ENCODE measurements at places on chromosomes 1 and 21. TPM values are rescaled to one million over a fixed set of nuclear protein-coding genes. Genes with fewer than 3 reads are reported as not detected.

- H3K27ac ChIP-seq, result peak overlapping the region; percentile 90
- H3K27me3 ChIP-seq, result no peaks in the 10 kb centered on the region
- H3K4me3 ChIP-seq, result peak overlapping the region; percentile 83
- no peaks in the 10 kb centered on the region for H3K36me3 ChIP-seq
- no peak for DNase-seq
These were observed 948 bp downstream of the PRUNE1 start for GRCh38 chr1:151009206-151009587.

Gene MRPL20
- 234 TPM for total RNA-seq

DNA sequence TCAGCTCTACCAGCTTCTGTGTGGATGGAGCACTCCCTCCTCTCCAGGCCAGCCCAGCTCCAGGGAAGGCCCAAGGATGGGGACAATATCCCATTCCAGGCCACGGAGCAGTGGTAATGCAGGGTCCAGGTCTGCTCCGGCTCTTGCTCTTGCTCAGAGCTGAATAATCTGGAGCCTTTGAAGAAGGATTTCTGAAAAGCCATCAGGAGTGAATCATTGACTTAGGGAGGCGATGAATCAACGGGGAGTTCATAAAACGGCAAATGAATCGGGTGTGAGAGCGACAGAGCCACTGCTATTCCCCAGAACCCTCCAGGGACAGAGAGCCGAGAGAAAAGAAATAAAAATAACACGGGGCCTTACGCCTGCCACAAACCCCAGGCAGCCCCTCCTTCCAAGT is 7.7 kb downstream of the POU3F1 start:
- H3K27me3 ChIP-seq, result peaks cover 9% of the 10 kb centered on the region
- H3K27ac ChIP-seq, result no peak overlapping the region

DNA sequence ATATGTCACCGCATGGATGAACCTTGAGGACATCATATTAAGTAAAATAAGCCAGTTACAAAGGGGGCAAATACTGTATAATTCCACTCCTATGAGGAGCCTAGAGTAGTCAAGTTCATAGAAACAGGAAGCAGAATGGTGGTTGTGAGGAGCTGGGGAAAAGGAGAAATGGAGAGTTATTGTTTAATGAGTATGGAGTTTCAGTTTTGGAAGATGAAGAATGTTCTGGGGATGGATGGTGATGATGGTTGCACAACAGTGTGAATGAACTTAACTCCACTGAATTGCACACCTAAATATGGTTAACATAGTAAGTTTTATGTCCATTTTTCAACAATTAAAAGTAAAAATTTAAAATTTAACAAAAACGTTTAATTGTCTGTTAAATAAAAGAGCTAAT is 220.9 kb upstream of the JUN start:
- H3K4me3 ChIP-seq, result no peak overlapping the region
- no peak overlapping the region for H3K27ac ChIP-seq
- H3K4me1 ChIP-seq, result peaks cover 14% of the 10 kb centered on the region
- DNase-seq, result no peak

GRCh38 chr1:16302709-16303627 is 49.3 kb downstream of the FBXO42 start:
- H3K27me3 ChIP-seq, result no peaks in the 10 kb centered on the region
- H3K27ac ChIP-seq, result no peak overlapping the region
- peaks cover 39% of the 10 kb centered on the region for H3K36me3 ChIP-seq
- no peaks in the 10 kb centered on the region for H3K4me1 ChIP-seq

DNA sequence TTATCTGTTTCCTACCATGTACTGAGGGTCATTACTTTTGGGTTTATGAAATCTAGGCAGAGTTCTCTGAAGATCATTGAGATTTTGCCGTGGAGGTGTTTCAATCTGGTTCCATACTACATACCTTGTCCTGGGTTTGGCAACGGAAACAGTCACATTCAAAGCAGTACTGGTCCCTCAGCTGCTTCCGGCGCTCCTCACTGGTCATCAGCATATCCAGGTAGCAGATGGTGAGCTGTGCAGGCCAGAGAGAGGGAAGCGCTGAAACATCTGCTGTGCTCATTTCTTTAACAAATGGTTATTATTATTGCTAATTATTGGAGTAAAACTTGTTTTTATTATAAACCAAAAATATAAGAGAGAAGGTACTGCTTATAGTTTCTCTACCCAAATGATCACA is 591.7 kb downstream of the SMYD3 start:
- no peaks in the 10 kb centered on the region for H3K4me1 ChIP-seq
- no peak overlapping the region for H3K4me3 ChIP-seq
- no peaks in the 10 kb centered on the region for H3K27me3 ChIP-seq
- DNase-seq, result no peak
- H3K36me3 ChIP-seq, result no peaks in the 10 kb centered on the region
- H3K27ac ChIP-seq, result no peak overlapping the region

- H3K36me3 ChIP-seq, result no peaks in the 10 kb centered on the region
- H3K4me3 ChIP-seq, result no peak overlapping the region
- peak; percentile 21 for DNase-seq
- no peaks in the 10 kb centered on the region for H3K27me3 ChIP-seq
These were observed 17.8 kb downstream of the AMPD2 start for GRCh38 chr1:109637446-109637845.

- DNase-seq, result no peak
- no peak overlapping the region for H3K4me3 ChIP-seq
- H3K36me3 ChIP-seq, result no peaks in the 10 kb centered on the region
- H3K4me1 ChIP-seq, result no peaks in the 10 kb centered on the region
- H3K27ac ChIP-seq, result no peak overlapping the region
These were observed 152.8 kb downstream of the TTLL7 start for GRCh38 chr1:83846138-83846537.

DNA sequence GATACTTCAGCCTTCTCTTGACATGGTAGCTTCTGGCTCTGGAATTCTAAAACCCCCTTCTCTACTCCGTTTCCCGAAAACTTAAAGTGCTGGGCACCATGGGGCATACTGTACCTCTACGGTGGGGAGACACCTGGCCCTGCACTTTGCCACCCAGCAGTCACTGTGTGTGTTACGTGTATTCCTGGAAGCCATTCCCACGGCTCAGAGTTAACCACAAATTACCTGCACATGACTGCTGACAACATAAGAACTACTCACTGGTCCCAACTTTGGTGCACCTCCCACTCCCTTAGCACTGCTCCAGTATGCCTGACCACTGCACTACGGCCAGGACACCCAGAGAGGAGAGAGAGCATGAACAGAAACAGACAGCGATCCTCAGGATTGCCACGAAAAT is 29.4 kb upstream of the TMPRSS2 start:
- H3K4me3 ChIP-seq, result no peak overlapping the region
- no peaks in the 10 kb centered on the region for H3K36me3 ChIP-seq
- no peaks in the 10 kb centered on the region for H3K4me1 ChIP-seq

DNA sequence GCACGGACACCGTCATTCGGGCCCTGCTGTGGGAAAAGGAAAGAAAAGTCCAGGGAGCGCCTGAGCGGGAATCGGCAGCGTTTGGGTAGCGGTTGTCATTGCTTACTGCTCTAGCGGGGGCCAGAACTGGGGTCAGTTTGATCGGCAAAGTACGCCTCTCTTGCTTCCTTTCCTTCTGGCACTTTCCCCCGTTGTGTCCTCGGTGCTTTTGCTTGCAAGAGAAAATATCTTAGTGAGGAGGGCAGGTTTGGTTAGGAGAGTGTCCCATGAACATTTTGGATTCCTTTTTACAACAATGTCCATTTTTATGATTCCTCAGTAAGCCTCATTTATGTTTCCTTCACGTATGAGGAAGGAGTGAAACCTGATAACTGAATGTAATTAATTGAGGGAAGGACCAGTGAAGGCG is 670 bp downstream of the ST3GAL3 start:
- peak overlapping the region; percentile 92 for H3K4me3 ChIP-seq
- H3K27me3 ChIP-seq, result no peaks in the 10 kb centered on the region
- H3K36me3 ChIP-seq, result peaks cover 16% of the 10 kb centered on the region
- H3K27ac ChIP-seq, result peak overlapping the region; percentile 89
